ENCODE measurements at places on chromosomes 3 and 15. TPM values are rescaled to one million over a fixed set of nuclear protein-coding genes. Genes with fewer than 3 reads are reported as not detected.

The ZFYVE19 gene
- total RNA-seq: 26.7 TPM

The SOX2 gene
- 0.20 TPM for total RNA-seq

The PLCD1 gene
- total RNA-seq: 32.2 TPM

The SERINC4 gene
- not detected for total RNA-seq

The FBXO40 gene
- 0.09 TPM for total RNA-seq
